Globus pallidus (tissue), 1 donor: ENCODE measurements at places on chromosomes 12 and 14.

DNA sequence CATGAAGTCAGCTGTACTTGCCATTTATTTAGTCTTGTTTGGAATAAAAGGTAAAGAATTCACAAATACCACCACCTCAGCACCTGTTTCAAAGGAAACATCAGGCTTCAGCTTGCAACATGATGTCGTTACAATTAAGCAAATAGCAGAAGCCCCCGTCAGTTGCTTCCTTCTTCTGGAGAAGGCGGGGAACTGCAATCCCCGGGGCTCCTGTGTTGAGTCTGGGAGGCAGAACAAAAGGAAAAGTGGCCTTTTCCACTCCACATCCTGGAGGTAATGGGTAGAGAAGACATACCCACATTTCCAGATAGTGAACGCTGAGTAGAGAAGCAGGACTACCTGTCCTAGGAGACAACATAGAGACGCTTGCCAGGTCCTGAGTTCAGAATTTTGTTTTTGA, 92.8 kb downstream of the DNAH10 start:
- no peak for DNase-seq

DNA sequence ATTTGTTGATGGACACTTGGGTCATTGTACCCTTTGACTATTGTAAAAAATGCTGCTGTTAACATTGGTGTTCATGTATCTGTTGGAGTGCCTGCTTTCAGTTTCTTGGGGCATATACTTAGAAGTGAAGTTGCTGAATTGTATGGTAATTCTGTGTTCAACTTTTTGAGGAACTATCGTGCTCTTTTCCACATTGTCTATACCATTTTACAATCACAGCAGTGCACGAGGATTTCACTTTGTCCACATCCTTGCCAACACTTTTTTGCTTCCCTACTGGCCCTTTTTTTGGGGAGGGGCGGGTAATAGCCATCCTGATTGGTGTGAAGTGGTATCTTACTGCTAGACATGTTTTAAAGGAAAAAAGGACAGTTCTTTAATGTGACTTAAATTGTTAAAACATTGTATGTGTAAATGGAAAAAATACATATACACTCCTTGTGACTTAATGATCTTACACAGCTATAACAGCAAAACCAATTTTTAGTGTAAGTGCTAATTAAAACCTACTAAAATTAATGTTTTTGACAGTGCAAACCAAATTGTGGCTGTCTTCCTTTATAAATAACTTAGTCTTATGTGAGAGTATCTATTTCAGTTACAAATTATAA, 52.7 kb downstream of the WNK1 start:
- DNase-seq, result no peak

- DNase-seq, result no peak
These were observed 1.6 kb upstream of the MLXIP start for GRCh38 chr12:122076743-122077495.

GRCh38 chr12:116594325-116595038, 35.3 kb downstream of the MAP1LC3B2 start:
- no peak for DNase-seq

GRCh38 chr14:91858536-91859275, 8.6 kb downstream of the TC2N start:
- DNase-seq, result no peak

DNA sequence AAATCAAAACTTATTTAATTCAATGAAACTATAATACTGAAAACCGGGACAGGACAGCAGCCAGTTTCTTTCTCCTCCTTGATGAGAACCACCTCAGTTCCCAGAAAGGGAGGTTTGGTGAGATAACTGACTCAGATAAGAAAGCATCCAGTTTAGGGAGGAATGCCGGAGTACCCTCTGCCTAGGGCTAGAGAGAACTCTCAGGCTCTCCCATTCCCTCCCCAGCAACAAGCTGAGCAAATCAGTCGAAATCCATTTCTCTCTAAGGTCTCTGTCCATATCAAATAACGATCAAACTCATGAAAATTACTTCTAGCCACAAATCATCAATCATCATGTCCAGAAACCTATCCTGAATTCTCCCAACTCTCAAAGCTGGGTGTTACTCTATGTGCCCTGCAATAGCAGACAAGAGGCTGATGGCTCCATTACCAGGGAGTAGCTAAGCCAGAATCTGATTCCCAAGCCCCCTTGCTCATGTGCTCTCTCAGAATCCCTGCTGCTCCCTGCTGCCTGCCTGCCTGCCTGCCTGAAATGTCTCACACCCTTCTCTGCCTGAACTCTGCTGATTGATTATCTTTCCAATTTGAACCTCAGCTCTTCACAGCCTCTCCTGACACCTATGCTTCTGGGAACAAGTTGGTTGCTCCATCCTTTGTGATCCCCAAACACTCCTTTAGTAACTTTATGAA, 49.4 kb downstream of the SLC25A47 start:
- DNase-seq, result no peak

- no peak for DNase-seq
These were observed 3.4 kb downstream of the NTS start for GRCh38 chr12:85877459-85877858.

- DNase-seq, result no peak
These were observed 30.7 kb downstream of the PPP1R36 start for GRCh38 chr14:64580467-64580866.

DNA sequence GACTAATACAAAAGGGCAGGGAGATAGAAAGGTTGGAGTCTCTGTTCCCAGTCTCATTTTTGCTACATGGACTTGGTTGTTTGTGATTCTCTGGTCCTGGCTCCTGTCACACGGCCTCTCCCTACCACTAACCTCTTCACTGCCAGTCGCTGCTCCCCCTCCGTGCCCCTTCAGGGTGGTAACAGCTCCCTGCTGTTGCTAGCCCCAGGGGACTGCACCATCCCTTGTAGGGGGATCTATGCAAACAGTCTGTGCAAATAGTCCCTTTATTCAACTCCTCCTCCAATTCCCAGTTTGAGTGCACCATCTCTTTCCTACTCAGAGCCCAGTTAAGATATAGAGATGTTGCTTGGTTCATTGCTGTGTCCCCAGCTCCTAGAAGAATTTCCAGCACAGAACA, 51.1 kb downstream of the CCDC60 start:
- no peak for DNase-seq

- no peak for DNase-seq
These were observed 18.6 kb downstream of the PPFIBP1 start for GRCh38 chr12:27542628-27543027.

DNA sequence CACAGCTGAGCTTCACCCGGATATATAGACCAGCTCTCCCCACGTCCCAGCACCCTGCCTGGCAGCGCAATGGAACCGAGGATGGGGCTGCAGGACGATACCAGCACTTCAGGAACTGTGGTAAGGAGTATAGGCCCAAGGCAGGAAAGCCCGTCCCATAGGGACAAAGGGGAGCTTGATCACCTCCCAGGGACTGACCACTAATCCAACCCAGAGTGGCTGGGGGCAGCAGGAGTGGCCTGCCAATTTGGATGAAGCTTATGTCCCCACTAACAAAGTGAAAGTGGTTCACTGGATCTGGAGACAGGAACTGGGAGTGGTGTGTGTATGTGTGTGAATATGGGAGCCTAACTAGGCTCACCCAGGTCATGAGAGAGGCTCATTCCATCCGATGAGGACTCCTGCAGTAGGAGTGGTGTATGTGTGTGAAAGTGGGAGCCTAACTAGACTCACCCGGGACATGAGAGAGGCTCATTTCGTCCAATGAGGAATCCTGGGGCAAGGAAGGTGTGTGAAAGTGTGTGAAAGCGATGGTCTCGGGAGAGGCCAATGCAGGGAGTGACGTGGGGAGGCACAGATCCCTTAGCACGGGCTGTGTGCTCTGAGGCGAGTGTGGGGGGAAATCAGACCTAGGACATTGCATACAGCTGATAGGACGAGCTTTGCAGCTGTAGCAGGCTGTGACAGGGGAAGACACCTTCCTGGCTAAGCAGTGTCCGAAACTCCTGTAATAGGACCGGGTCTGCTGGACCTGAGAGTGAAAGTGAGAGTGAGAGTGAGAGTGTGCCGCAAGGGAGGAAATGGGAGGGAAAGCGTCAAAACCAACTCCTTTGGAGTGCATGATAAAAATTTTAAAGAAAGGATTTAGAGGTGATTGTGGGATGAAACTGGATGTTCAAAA, 25.7 kb downstream of the KLRK1 start:
- DNase-seq, result peak; percentile 80

DNA sequence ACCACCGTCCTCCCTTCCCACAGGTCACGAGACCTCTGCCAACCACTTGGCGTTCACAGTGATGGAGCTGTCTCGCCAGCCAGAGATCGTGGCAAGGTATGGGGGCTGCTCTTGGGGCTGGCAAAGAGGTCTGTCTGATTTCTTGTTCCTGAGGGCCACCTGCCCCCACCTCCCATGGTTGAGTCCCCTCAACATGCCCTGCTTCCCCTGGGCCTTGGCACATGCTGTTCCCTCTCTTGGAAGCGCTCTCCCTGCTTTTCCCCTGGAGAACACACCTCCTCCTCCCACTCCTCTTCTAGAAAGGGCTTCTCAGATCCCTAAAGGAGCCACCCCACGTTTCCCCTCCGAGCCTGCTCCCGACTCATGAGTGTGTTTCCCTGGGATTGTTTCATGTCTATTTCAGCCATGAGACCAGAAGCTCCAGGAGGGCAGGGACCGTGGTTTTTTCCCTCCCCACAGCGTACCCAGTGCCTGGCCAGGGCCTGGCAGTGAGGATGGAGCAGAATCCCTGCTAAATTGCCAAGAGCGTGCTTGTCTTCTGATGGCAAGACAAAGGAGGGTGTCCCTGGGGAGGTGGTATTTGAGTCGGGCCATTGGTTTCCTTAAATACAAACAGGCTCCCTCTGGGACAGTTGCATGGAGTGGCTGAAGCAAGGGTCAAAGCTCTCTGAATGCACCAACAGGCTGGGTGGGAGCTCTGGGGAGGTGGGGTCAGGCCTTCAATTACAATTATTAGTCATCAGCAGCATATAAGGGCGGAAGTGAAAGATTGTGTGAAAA, 34.1 kb downstream of the CYP46A1 start:
- DNase-seq, result no peak

GRCh38 chr12:93380480-93381121, 2.9 kb downstream of the NUDT4 start:
- no peak for DNase-seq

- DNase-seq, result no peak
These were observed 5.3 kb downstream of the OASL start for GRCh38 chr12:121033625-121034349.

- DNase-seq, result no peak
These were observed 12.1 kb downstream of the CNOT2 start for GRCh38 chr12:70255311-70255710.

GRCh38 chr12:2800046-2800570, 5.3 kb downstream of the FKBP4 start:
- no peak for DNase-seq

GRCh38 chr12:12392413-12392812, 35.5 kb downstream of the BORCS5 start:
- DNase-seq, result no peak

- DNase-seq, result no peak
These were observed 159.3 kb downstream of the DACT1 start for GRCh38 chr14:58797010-58797429.

DNA sequence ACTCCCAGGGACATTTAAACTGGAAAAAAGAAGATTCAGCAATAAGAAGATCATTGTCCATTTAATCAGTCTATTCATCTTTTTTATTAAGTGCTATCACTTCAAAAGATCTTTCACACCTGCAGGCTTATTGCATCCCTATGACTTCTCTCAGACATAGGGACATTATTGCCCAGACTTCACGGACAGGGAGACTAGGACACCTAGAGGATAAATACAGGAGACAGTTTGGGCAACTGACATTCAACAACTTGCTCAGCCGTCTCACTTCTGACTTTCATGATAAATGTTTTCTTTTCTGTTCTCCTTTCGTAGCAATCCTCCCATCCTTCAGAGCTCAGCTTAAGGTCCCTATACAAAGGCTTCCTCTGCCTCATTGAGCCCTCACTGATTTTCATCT, 84.3 kb downstream of the TMEM30B start:
- no peak for DNase-seq

GRCh38 chr12:123973552-123974341, 732 bp downstream of the ZNF664 start:
- DNase-seq, result no peak

DNA sequence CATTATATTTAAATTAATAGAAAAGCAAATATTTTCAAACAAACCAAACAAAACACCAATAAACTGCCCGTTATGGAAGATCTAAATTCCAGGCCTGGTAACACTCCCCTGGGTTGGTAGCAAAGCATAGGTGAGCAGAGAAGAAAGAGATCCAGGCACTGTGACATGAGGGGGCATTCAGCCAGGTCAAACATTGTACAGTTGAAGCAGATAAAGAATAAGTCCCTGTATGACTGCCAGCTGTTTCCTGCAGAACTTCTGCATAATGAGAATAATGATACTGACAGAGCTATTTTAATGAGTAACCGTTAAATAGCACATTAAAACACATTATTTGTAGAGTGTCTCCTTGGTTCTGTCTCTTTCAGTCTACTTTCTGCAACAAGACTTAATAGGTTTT, 35.4 kb downstream of the SLC38A1 start:
- no peak for DNase-seq

DNA sequence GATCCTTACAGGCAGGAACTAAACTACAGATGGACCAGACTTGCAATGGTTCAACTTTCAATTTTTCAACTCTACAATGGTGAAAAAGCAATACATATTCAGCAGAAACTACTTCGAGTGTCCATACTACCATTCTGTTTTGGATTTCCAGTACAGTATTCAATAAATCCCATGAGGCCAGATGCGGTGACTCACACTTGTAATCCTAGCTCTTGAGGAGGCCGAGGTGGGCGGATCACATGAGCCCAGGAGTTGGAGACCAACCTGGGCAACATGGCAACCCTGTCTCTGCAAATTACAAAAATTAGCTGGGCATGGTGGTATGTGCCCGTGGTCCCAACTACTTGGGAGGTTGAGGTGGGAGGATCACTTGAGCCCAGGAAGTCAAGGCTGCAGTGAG, 336.1 kb downstream of the MED13L start:
- no peak for DNase-seq

GRCh38 chr14:55070981-55071411, 19.5 kb downstream of the MAPK1IP1L start:
- no peak for DNase-seq

- no peak for DNase-seq
These were observed 670 bp upstream of the PSMA3 start for GRCh38 chr14:58243790-58244555.

GRCh38 chr12:39351153-39351552, 91.8 kb downstream of the KIF21A start:
- no peak for DNase-seq

GRCh38 chr14:94354638-94355185, 31.6 kb upstream of the SERPINA6 start:
- DNase-seq, result no peak

DNA sequence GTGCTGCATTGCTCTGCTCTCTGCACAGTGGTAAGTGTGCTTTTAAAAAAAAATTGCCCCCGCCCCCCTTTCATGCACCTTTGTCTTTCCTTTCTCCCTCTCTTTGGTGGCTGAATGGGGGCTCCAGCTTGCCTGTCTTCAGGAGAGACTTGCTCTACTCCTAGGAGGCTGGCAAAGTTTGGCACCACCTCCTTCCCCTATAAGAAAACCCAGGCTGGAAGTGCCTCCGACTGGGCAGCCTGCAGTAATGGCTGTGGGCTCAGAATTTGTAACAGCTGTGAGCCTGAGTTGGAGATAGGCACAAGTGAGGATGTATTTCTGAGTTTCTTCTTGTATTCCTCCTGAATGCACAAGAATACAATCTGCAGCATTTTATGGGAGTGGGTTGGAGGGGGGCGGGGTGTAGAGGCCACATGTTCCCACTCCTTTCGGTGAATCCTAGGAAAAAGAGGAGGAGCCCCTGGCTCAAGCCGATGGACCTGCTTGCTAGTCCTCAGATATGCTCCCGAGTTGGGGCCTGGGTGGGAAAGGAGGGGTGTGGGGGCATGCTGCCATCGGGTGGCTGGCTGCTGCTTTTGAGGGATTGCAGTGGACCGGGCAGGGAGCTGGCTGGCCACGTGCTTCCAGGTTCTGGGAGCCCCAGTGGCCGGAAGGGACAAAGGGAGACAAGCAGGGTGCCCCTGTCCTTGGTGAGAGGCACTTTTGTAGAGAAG, 124.3 kb downstream of the TSPAN9 start:
- DNase-seq, result no peak
